ENCODE measurements at places on chromosomes 3 and 15. TPM values are rescaled to one million over a fixed set of nuclear protein-coding genes. Genes with fewer than 3 reads are reported as not detected.

GRCh38 chr15:84817466-84818081, 418 bp downstream of the ALPK3 start:
- DNase-seq: no peak

GRCh38 chr3:184352149-184352785, 9.1 kb downstream of the CLCN2 start:
- no peak for DNase-seq

DNA sequence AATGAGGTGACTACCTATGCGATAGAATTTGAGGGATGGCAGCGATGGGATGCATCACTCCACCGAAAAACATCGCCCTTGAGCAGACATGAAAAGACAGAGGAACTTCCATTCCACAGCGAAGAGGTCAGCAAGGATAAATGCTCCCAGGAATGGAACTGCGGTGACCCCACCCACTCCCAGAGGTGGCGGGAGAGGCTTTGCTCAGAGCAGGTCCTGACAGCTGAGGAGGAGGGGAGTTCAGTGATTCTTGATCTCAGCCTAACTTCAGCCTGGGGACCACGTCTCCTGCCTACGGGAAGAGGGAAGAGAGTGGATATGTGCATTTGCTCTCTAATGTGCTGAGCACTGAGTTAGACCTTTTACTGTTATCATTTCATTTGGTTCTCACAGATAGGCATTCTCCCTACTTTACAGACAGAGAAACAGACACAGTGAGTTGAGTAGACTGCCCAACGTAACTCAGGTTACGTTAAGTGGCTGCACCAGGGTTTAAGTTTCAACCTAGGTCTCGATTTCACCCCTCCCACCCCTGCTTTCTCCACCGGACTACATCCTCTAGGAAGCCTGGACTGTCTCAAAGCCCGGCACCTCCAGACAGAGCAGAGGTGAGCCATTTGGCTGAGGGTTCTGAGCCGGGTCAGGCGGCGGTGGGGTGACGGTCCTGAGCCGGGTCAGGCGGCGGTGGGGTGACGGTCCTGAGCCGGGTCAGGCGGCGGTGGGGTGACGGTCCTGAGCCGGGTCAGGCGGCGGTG, 170.0 kb downstream of the RAB11A start:
- no peak for DNase-seq

DNA sequence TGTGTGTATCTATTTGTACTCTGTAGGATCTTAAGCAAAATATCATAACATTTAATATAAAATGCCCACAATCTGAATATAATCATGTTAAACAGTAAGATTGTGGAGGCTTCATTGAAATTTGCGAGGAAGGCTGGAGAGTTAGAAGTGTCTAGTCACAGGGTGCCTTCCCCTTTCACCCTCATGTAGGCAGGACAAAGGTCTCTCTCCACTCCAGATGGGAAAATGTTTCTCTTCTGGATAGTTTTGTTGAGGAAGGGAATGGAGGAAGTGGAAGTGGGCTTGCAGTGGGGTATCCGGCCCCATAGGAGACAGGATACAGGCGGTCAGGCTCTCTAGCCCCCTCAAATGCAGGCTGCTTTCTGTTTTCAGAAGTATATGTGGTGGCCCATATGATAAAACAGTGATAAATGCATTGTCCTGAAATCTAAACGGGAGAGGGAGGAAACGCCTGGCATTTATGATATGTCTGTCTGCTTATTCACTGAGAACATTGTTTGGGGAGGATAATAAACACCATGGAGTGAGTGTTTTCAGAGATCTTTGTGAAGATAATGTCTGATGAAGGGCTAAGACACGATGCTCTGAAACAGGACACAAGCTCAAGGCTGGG, 13.3 kb upstream of the MYZAP start:
- DNase-seq: no peak

MYEF2 gene
- 47.6 TPM for total RNA-seq

GRCh38 chr3:94195381-94195780, 132.5 kb downstream of the NSUN3 start:
- DNase-seq: no peak

GRCh38 chr15:63107895-63108546, 13.6 kb upstream of the LACTB start:
- no peak for DNase-seq

DNAH12 gene
- 0.26 TPM for total RNA-seq

DNA sequence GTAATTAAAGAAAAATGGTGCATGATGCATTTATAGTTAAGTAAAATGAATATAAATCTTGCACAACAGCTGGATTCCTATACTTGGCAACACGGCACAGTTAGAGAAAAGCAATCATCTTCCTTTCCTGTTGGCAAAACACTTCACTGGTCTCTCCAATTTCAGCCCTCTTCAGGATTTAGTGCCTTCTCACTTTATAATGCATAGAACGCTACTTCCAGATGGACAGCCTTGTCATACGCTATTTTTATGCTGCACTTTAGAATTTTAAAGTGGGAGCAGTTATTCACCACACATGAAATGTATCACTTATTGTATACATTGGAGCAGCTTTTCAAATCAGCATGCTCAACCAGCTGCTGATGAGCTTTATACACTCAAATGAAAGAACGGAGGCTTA, 194.4 kb upstream of the GBE1 start:
- no peak for DNase-seq

DNA sequence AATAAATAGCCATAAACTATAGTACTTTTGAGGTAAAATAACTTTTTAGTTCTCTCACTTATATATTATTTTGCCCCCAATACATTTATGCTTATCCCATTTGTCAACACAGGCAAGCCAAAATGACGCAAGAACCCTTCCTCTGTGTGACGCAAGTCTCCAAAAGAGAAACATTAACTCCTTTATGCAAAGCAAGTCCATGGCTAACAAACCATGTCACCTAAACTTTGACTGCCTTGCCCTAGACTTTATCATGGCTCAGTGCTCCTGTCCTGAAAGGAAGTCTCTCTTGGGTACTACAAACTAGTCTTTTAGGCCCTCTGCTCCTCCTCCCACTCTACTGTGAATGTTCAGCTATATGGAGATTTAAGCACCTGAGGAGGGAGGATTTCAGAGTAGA, 230.5 kb downstream of the UNC13C start:
- DNase-seq: no peak

DNA sequence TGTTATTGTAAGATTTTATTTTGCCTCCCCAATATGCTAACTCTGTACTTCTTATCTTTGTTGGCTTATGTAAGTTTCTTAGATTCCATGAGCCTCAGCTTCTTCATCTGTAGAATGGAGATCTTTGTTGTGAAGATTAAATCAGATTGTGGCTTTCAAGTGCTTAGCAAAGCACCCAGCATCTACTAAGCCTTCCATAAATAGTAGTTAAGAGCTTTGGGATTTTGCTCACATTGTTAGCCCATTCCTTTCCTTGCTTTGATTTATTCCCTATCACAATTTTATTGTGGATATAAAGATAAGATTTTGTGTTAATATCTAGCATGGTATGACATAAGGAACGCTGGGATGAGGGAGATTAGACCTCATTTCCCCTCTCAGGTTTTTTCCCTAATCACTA, 501.4 kb downstream of the PYDC2 start:
- no peak for DNase-seq

DNA sequence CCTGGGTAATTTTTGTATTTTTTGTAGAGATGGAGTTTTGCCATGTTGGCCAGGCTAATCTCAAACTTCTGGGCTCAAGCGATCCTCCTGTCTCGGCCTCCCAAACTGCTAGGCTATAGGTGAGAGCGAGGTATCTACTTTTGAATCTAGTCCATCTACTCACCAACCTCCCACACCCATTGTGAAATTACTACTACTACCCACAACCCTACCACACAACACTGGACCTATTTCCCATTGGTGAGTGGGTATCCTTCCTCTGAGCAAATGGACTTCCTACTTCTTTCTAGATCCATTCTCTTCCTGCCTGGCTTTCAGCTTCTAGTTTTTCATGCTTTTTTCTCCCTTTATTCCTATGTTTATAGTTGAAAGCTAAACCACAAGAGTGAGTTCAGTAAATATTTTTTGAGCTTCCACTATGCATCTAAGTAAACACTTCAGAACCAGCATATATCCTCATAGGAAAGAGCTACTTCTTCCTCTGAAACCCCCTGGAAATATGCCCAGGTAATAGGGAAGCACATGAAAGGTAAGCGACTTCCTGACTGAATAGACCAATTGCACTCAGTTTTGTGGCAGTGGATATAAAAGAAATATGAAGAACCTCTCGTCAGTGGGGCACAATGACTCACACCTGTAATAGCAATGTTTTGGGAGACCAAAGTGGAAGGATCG, 39.1 kb downstream of the MYO1E start:
- no peak for DNase-seq

GRCh38 chr3:186241910-186242821, 119.9 kb downstream of the DGKG start:
- peak; percentile 66 for DNase-seq

Data from activated T-cell treated with anti-CD3 and anti-CD28 coated beads, Interleukin-2, amount 50 U/mL, for 72 hours (primary cell).